ENCODE measurements at places on chromosomes 12 and 14.

DNA sequence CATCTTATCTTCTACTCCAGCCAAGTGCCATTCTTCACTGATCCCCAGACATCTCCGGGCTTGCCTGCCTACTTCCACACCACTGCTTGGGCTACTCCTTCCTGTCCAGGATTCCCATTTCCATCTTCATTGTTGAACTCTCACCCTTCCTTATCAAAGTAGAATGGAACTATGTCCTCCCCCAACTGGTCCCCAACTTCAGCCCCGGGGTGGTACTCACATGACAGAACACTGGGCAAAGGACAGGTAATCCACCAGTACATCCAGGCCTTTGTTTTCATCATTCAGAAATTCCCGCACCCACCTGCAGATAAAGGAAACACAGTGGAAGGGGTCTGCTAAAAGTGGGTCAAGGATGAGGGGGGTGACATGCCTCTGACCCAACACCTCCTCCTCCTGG lies 38.4 kb downstream of the PRPF40B start:
- DNase-seq: no peak

DNA sequence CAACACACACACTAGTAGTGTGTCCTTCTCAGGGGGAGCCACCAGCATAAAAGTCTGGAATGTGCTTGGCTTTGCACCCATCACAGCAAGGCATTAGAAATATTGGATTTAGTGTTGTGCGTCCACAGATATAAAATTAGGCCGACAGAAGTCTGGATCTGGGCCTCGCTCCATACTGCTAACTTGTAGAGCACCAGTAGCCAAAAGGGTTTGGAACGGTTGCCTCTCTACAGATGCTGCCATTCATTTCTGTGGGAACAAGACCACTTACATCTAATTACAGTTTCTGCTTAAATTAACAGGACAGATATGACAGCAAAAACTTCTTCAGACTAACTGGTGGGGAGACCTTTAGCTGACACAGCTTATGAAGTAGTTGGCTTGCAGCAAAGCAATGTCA lies 94.2 kb downstream of the EXOC5 start:
- no peak for DNase-seq

DNA sequence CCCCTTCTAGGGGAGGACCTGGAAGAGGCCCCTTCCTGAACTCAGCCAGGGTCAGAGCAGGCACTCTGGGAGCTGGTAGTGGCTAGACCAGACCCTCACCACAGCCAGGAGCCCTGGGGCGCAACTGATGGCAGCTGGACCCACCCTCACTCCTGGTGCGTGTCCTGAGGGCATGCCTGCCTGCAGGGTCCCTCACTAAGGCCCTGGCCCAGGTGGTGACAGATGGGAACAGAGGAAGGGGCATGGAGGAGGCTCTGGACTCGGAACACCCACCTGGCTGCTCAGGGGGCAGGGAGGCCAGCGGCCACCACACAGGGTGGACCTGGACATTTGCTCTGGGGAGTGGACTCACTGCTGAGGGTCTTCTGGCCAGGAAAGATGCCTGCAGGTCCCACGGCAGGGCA lies 342.2 kb upstream of the SFSWAP start:
- DNase-seq: no peak

DNA sequence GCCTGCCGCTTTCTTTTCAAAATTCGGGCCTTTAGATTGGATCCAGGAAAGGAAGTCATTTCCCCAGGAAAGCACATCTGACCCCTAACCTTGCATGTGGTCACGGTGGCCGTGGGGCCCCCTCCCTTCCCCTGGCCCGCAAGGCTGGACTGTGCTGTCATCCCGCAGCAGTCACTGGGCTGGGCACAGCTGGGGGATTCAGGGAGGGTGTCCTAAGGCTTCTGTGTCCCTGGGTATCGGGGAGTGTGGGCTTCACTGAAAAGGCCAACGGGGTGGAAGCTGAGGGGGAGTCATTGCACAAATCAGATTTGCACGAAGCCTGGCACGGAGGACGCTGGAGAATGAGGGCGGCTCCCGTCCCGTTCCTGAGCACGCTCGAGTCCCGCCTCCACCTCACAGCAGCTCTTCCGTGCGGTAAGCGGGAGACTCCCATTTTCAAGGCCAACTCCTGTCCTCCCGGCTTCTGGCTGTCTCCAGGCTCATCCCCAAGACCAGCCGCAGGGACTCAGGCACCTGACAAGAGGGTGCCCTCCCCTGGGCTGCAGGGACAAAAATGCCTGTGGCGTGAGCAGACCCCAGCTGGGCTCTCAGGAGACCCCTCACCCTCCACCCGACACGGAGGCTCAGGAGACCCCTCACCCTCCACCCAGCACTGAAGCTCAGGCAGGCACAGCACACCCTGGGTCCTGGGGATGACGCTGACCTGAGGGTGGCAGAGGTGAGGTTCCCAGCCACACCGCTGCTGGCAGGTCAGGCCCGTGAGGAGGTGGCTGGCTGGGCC lies 9.6 kb downstream of the XRCC3 start:
- DNase-seq: no peak

GRCh38 chr12:75488553-75488952 lies 8.0 kb downstream of the GLIPR1 start:
- DNase-seq: peak; percentile 42

DNA sequence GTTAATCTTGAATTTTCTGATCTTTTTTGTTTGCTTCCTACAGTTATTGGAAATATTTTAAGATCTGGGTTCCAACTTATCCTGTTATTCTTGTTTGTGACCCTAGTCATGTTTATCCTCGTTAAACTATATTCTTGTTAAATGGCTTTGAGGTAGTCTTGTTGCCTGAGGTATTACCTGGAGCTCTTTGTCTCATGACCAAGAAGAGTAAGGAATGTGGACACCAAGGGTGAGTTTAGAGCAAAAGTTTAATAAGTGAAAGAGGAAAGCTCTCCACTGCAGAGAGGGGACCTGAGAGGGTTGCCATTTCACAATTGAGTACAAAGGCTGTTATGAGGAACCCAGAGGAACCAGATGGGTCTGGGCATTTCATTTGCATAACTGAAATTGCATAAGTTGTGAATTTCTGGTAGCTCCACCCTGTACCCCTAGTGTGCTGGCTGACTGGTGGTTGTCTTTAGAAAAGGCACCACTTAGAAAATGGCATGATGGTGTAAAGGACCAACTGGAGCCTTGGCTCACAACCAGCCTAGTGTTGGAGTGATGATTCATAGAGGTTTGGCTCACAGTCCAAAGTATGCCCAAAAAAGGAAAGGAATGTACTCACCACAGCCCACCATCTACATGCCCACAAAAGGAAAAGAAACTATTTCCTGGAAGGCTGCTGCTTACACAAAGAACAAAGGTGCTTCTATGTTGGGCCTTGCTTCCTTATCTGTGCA lies 36.7 kb upstream of the RESF1 start:
- DNase-seq: peak; percentile 24

DNA sequence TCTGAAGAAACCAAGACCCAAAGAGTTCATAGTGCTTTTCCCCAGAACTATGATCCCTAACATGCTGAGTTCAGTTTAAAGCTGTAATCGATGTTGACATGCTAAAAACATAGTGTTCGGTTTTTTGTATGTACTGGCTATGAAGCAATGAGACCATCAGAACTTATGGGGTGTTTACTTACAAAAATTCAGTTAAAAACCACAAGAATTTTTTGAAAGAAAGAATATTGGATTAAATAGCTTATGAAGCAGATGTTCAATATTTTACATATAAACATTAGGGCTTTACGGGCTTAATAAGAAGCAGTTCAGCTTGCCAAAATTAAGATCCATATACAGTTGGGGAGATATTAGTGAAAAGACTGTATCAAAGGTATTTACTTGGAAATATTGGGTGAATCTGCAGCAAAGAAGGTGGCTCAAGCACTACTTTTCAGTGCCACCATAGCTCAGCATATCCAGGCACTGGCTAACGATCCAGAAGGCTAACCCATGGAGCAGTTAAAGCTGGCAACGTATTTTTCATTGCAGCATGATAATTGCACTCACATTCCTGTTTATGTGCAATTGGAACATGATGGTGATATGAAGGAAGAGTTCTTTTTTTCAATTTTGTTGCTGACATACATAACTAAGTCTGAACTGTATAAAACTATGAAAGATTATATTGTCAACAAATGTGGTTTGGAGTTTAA lies 125.9 kb downstream of the EFCAB11 start:
- peak; percentile 52 for DNase-seq

- DNase-seq: no peak
Measured at GRCh38 chr12:53735556-53735955, 8.3 kb upstream of the CALCOCO1 start.

DNA sequence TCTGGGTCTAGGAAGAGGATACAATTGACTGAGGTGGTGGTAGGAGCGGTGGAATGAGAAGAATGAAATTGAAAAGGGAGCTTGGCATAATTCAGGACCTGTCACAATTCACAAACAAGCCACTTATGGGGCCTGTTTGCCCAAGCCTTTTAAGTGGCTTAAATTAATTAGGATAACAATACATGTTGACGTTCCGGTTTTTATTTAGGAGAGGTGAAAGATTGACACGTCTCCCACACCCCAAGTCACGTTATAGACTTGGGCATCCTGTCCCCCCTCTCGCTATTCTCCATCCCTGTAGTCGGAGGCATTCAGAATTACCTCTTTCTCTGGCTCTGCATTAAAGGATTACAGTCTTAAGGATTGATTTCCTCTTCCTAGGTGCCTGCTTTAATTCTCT lies 954 bp upstream of the CALCOCO1 start:
- DNase-seq: no peak

DNA sequence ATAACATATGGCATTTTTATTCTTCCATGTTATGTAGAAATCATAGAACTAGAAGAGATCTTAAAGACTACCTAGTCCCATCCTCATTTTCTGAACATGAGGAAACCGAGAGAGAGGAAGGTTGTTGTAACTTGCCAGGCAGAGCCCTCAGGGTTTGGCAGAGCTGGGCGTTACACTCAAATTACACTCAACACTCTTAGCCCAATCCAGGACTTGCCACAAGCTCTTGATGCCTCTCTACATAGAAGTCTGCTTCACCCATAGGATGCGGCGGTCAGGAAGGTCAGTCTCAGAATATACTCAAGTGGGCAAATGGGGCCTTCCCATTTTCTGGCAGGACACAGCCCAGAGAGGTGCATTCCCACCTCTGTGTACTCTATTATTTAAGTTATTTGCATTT lies 208.1 kb downstream of the ZFP36L1 start:
- no peak for DNase-seq

DNA sequence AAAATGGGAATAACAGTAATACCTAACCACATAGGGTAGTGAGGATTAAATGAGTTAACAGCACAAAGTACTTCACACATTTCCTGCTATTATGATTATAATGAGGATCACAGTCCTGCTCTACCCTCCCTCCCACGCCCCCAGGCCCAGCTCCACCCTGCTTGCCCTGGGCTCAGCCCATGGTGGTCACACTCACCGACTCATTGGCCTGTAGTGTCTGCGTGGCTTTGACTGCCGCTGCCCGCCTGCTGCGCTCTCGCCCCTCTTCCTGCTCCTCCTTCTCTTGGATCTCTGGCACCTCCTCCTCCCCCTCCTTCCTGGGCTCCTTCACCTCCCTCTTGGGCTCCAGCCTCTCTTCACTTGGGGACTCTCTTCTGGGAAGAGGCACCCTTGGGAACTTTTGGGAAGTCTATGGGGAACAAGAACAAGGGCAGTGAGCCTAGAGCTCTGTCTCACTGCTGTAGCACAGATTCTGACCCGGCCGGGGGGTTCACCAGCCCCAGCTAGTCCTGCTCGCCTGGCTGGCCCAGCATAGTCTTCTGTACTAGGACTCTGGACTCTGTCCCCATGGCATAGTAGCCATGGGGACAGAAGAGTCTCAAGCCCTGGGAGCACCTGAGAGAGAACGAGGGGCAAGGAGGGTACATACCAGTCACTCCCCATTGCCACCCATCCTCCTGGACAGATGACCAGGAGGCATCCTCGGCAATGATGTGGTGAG lies 7.1 kb upstream of the PNMA1 start:
- DNase-seq: no peak

DNA sequence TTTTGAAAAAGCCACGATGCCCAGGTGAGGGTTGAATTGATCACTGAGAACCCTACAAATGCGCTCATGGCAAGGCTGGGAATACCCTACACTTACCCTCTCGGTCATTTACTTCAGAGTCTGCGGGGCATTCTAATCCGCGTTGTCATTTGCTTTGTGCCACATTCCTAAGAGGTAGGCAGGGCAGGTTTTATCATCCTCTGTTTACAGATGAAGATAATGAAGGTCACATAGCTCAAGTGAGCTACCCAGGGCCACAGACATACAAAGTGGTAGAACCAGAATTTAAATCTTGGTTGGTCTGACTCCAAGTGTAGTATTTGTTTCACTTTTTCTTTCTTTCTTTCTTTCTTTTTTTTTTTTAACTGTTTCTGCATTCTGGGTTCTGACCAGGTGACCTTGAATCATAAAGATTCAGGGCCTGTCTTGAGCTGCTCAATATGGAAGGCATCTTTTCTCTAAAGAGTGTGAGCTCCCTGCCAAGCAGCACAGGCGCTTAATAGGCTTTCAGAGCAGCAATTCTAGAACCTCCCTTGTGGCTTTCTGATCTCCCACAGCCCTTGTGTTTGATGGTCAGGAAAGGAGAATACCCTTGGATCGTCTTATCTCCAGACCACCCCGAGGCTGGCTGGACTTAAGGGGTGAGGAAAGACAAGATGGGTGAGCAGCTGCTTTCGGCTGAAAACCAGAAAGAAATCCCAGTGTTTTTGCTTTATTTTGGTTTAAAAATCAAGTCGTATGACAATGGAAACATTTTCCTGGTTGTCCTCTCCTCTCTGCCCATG lies 662 bp upstream of the BATF start:
- DNase-seq: no peak

GRCh38 chr12:47812797-47813510 lies 6.7 kb downstream of the HDAC7 start:
- DNase-seq: peak; percentile 96

DNA sequence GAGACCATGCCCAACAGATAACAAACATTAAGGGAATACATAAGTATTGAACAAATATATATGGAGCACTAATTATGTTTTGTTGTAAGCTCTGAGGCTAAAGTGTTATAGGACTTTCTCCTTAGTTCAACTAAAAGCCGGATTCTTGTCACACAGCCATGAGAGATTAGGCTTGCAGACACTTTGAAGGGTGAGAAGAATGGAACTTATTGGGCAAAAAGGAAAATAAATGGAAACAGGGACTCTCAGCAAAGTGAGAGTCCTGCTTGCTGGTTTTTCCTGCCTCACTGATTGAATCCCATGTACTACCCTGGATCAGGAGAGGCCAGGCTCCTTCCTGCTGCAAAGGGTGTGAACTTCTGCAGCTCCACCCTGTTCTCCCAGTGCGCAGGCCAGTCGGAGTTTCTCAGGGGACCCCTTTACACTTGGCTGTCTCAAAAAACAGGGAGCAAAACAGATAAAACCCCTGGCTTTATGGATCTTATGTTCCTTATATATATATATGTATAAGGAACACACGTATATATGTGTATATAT lies 77.1 kb upstream of the FUT8 start:
- DNase-seq: no peak

Data from fibroblast of skin of right quadriceps (primary cell).